Stimulated activated CD8-positive, alpha-beta memory T cell treated with anti-CD3 and anti-CD28 coated beads, Interleukin-7, amount 100 ng/mL, for 48 hours (primary cell): ENCODE measurements at places on chromosomes 2 and 18.

- no peak for DNase-seq
These were observed 85.9 kb upstream of the RFX8 start for GRCh38 chr2:101560780-101561315.

GRCh38 chr2:184141866-184142265 lies 456.5 kb upstream of the ZNF804A start:
- no peak for DNase-seq

DNA sequence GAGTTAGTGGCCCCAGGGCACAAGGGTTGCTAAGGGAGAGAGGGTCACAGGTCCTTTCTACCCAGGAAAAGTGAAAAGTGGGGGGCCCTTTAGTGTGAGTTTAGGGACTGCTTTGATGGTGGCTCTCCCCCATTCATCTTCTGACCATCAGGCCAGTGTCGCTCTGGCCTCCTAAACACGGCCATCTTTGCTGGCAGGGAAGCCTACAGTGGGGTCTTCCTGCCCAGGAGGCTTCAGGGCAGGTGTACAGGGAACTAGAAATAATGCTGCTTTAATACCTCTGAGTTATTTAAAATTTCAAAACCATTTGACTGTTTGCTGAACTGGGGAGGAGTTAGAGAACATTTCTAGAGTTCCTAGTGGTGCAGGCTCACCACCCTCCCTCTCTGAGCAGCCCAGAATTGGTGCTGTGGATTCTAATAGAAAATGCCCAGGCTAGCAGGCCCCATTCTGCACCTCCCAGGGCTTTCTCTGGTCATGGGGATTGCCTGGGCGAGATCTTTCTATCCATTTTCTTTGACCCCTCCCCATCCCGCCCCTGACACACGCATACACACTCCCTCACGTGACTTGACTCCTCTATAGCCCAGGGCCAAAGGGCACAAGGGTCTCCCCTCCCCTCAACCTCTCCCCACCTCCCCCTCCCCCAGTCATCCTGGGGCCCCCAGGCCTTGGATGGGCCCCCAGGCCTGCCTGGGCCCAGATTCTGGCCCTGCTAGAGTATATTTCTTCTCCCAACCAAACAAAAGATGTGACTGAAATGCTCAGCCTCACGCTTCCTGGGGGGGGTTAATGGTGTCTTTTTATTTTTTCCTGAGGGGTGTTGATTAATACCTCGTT lies 3.1 kb downstream of the PKDCC start:
- no peak for DNase-seq

GRCh38 chr2:50719837-50720696 lies 311.9 kb downstream of the NRXN1 start:
- DNase-seq = no peak

GRCh38 chr2:233838726-233839446 lies 15.4 kb downstream of the HJURP start:
- no peak for DNase-seq

DNA sequence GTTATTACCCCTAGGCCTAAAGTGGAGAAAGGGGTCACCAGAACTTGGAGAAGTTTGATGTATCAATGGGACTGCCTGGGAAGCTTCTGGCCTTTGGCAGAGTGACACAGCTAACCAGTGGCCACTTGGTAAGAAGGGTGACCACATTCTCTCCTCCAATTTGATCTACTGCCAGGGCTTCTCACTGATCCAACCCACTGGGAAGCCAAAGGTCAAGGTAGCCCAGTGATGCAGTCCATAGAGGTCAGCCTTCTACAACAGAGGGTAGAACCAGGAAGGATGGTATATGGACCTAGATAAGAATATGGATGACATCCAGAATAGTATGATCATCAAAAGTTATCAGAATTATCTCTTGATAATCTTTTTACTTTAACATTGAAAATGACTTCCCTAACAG lies 493.6 kb downstream of the NYAP2 start:
- DNase-seq = no peak
